ENCODE measurements at places on chromosomes 2 and 18. TPM values are rescaled to one million over a fixed set of nuclear protein-coding genes. Genes with fewer than 3 reads are reported as not detected.

The TMEM163 gene
- polyA plus RNA-seq: 0.39 TPM

GRCh38 chr2:175449616-175450015, 268.1 kb upstream of the ATP5MC3 start:
- no peak for DNase-seq
- H3K4me3 ChIP-seq: no peak overlapping the region
- H3K27ac ChIP-seq: no peak overlapping the region
- H3K36me3 ChIP-seq: no peaks in the 10 kb centered on the region
- no peaks in the 10 kb centered on the region for H3K27me3 ChIP-seq

The CRYGD gene
- 0.52 TPM for polyA plus RNA-seq

- H3K4me3 ChIP-seq: no peak overlapping the region
- H3K4me1 ChIP-seq: no peaks in the 10 kb centered on the region
- no peak for DNase-seq
- H3K27me3 ChIP-seq: no peaks in the 10 kb centered on the region
- H3K27ac ChIP-seq: no peak overlapping the region
These were observed 47.6 kb downstream of the KCNE4 start for GRCh38 chr2:223099561-223099960.

DNA sequence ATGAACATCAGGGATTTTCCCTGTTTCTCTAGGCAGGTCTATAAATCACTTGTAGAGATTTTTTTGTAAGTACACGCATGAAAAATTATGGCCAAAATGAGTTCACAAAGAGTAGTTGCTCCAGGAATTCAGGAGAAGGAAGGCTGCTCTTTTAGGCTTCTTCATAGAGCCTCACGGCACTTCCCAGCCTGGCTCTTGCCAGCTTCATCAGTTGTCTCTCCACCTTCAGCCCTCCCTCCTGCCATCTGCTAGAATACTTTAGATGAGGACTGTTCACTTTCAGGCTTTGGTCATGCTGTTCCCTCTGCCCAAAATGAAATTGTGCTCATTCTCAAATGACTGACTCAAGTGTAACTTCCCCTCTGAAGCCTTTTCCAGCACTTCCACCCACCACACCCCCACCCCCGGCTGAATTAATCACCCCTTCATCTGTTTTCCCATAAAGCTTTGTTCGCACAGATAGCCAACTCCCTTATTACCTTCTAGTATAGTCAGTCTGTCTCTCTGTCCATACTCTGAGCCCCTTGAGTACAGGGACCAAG, 1.8 kb upstream of the ABCA12 start:
- no peak overlapping the region for H3K27ac ChIP-seq
- DNase-seq: no peak
- no peaks in the 10 kb centered on the region for H3K27me3 ChIP-seq
- no peaks in the 10 kb centered on the region for H3K4me1 ChIP-seq
- no peak overlapping the region for H3K4me3 ChIP-seq

GRCh38 chr18:2009942-2010697, 561.2 kb downstream of the METTL4 start:
- H3K36me3 ChIP-seq: no peaks in the 10 kb centered on the region
- H3K4me1 ChIP-seq: no peaks in the 10 kb centered on the region
- H3K4me3 ChIP-seq: no peak overlapping the region
- no peak overlapping the region for H3K27ac ChIP-seq

GRCh38 chr2:241228081-241228859, 39.8 kb downstream of the ANO7 start:
- peaks cover 21% of the 10 kb centered on the region for H3K4me1 ChIP-seq
- no peak for DNase-seq
- no peaks in the 10 kb centered on the region for H3K27me3 ChIP-seq
- H3K27ac ChIP-seq: no peak overlapping the region

DNA sequence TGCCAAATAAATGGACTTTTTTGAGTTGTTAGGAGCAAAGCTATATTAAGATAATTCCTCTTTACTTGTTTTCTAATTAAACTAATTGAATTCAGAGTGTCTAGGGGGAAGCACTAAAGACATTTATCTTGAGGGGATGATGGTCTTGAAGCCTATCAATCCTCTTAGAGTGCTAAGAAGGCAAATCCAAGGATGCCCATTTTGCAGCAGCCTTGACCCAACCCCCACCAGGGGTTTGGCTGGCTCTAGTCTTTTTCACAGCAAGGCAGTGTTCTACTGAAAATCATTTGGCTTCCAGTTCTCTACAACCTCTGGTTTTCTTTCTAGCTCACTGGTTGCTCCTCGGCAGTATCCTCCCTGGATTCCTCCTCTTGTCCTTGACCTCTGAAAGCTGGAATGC, 6.5 kb upstream of the RAX start:
- H3K27ac ChIP-seq: no peak overlapping the region
- no peak for DNase-seq
- no peaks in the 10 kb centered on the region for H3K36me3 ChIP-seq
- no peak overlapping the region for H3K4me3 ChIP-seq
- H3K27me3 ChIP-seq: peaks cover 71% of the 10 kb centered on the region

GRCh38 chr2:80591233-80591632, 286.7 kb upstream of the LRRTM1 start:
- no peak overlapping the region for H3K27ac ChIP-seq
- no peak overlapping the region for H3K4me3 ChIP-seq
- DNase-seq: no peak
- H3K4me1 ChIP-seq: no peaks in the 10 kb centered on the region

GRCh38 chr2:96114903-96115581, 1.3 kb downstream of the ADRA2B start:
- no peaks in the 10 kb centered on the region for H3K36me3 ChIP-seq
- H3K4me3 ChIP-seq: no peak overlapping the region
- DNase-seq: no peak

GRCh38 chr2:124081154-124081716, 56.1 kb downstream of the CNTNAP5 start:
- H3K4me1 ChIP-seq: peaks cover 5% of the 10 kb centered on the region
- peak; percentile 86 for DNase-seq
- no peak overlapping the region for H3K4me3 ChIP-seq
- no peaks in the 10 kb centered on the region for H3K27me3 ChIP-seq

- no peak overlapping the region for H3K4me3 ChIP-seq
- peaks cover 2% of the 10 kb centered on the region for H3K27me3 ChIP-seq
- DNase-seq: no peak
- H3K4me1 ChIP-seq: no peaks in the 10 kb centered on the region
These were observed 25.9 kb upstream of the RFX8 start for GRCh38 chr2:101500860-101501259.

DNA sequence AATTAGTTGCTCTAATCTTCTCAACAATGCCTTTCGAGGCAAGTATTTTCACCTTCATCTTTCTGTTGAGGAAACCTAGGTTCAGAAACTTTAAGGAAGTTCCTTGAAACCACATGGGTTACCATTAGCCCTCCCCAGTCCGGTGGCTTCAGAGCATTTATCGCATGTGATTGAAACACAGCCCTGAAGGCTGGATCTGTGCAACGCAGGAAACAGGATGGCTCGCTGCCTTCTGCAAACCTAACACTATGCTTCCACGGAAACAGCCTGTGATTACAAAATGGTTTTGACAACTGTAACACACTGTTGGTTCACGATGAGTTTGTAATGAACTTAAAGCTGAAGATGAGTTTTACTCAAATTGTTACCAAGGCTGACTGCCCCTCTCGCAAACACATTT, 68.5 kb downstream of the EPB41L3 start:
- H3K27ac ChIP-seq: no peak overlapping the region
- H3K4me1 ChIP-seq: no peaks in the 10 kb centered on the region
- DNase-seq: no peak
- H3K4me3 ChIP-seq: no peak overlapping the region

The PRKAG3 gene
- 0.07 TPM for polyA plus RNA-seq

- no peak for DNase-seq
- no peaks in the 10 kb centered on the region for H3K27me3 ChIP-seq
- no peak overlapping the region for H3K27ac ChIP-seq
- H3K4me3 ChIP-seq: no peak overlapping the region
These were observed 181.6 kb downstream of the SMAD7 start for GRCh38 chr18:48769006-48769636.

DNA sequence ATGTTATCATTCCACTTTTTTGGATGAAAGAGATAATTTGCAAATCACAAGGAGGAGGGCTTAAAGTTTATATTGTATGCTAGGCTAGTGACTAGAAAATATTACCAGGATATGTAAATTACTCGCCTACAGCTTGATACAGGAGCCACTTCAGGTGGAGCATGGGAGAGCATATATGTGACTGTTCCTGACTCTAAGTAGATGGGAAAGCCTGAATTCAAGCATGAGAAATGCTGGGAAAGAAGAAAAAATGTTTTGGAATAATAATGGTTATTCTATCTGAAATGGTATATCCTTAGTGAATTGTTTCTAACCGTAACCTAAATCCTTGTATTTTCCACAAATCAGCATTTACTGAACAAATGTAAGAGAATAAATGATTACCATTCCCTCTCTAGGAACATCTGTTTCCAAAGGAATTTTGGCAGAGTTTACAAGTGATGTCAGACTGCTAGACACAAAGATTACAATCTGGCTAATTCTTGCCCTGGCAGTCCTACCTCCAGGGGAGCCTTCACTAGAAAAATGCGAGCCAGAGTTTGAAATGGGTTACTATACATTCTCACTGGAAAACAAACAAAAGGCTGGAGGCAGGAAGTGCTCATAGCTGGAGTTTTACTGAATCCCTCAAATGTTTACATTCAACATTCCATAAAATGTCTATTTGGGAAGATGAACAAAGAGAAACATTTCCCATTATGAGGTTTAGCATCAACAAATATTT, 129.4 kb upstream of the MAPRE2 start:
- no peak for DNase-seq
- H3K36me3 ChIP-seq: no peaks in the 10 kb centered on the region
- no peaks in the 10 kb centered on the region for H3K27me3 ChIP-seq
- no peak overlapping the region for H3K4me3 ChIP-seq

The FHOD3 gene
- polyA plus RNA-seq: 10.5 TPM

The TSN gene
- 56.9 TPM for polyA plus RNA-seq

- peaks cover 3% of the 10 kb centered on the region for H3K27me3 ChIP-seq
- H3K36me3 ChIP-seq: no peaks in the 10 kb centered on the region
These were observed 99.5 kb downstream of the FHOD3 start for GRCh38 chr18:36397033-36397432.

DNA sequence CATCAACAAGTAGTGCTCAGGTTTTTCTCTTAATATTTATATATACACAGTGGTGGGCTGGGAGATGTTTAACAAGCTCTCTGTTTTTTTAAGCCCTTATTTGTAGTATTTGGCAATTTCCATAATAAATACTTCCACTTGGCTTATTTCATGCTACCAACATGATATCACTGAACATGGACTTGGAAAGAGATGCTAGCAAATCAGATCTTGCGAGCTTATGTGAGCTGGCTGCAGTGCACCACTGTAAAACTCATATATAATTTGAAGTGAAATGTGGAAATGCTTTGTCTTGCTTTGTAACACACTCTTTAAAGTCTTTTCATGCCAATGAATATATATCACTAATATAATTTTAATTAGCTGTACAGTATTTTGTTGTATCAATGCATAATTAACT, 155.7 kb downstream of the ALK start:
- no peaks in the 10 kb centered on the region for H3K27me3 ChIP-seq
- H3K27ac ChIP-seq: no peak overlapping the region
- DNase-seq: peak; percentile 5
- H3K4me3 ChIP-seq: no peak overlapping the region

The RNASEH1 gene
- 15.2 TPM for polyA plus RNA-seq

GRCh38 chr2:151475071-151475470, 65.4 kb downstream of the RIF1 start:
- H3K36me3 ChIP-seq: peaks cover 31% of the 10 kb centered on the region
- no peak for DNase-seq
- H3K27ac ChIP-seq: no peak overlapping the region

The TMEFF2 gene
- 2.3 TPM for polyA plus RNA-seq

The DYSF gene
- 6.3 TPM for polyA plus RNA-seq

DNA sequence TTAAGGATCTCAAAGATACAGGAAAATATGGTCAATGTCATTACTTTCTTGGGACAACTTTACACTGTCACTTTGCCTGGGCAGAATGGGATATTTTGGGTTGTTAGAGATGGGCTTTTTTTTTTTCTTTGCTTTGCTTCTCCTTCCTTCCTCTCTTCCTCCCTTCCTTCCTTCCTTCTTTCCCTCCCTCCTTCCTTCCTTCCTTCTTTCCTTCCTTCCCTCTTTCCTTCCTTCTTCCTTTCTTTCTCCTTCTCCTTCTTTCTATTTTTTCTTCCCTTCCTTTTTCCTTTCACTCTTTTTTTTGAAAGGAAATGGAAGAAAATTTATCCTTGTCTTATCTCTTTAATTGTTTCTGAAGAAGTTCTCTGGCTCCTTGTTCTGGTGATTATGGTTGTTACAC, 180.0 kb upstream of the CCDC68 start:
- DNase-seq: no peak
- H3K36me3 ChIP-seq: no peaks in the 10 kb centered on the region
- no peaks in the 10 kb centered on the region for H3K27me3 ChIP-seq
- no peak overlapping the region for H3K27ac ChIP-seq

GRCh38 chr18:6363216-6363615, 51.5 kb downstream of the L3MBTL4 start:
- no peak overlapping the region for H3K4me3 ChIP-seq
- H3K36me3 ChIP-seq: no peaks in the 10 kb centered on the region
- H3K27ac ChIP-seq: no peak overlapping the region
- H3K4me1 ChIP-seq: no peaks in the 10 kb centered on the region
- DNase-seq: no peak

- H3K4me1 ChIP-seq: peaks cover 29% of the 10 kb centered on the region
- no peaks in the 10 kb centered on the region for H3K27me3 ChIP-seq
These were observed 14.5 kb downstream of the CYB5A start for GRCh38 chr18:74277296-74277695.

- H3K27me3 ChIP-seq: no peaks in the 10 kb centered on the region
- H3K4me3 ChIP-seq: no peak overlapping the region
- H3K36me3 ChIP-seq: no peaks in the 10 kb centered on the region
- peak; percentile 50 for DNase-seq
- H3K4me1 ChIP-seq: peaks cover 24% of the 10 kb centered on the region
These were observed 23.4 kb upstream of the REEP1 start for GRCh38 chr2:86360776-86361175.

The CCDC74B gene
- 3.1 TPM for polyA plus RNA-seq

DNA sequence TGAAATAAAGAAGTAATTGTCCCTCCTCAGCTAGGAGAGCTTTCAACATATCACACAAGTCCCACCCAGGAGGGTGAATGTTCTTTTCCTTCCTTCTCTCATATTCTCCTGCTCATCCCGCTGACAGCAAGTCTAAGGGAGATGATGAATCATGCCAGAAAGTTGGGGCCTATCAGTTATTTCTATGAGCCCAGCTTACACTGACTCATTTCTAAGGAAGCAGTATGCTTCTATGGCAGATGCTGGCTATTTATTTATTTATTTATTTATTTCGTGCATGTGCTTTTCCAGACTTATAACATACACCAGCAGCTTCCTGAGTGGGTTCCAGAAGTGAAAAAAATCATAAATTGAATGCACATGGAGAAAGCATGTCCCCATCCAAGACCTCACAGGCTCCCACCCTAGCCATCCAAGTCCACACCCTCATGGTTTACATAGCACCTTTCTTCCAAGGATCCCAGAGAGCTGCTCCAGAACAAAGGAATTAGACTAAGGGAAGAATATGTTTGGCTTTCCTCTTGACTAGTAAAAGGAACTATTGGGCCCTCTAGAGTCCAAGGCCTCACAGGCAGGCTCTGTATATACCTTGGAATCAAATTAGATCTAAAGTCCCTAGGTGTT, 1074.2 kb upstream of the ZEB2 start:
- H3K4me1 ChIP-seq: no peaks in the 10 kb centered on the region
- no peak for DNase-seq
- no peak overlapping the region for H3K27ac ChIP-seq
- H3K4me3 ChIP-seq: no peak overlapping the region
- no peaks in the 10 kb centered on the region for H3K36me3 ChIP-seq

All from large intestine (tissue), 12 donors.